ENCODE measurements at places on chromosomes 1 and 21.

GRCh38 chr1:245180496-245181157 is 25.8 kb downstream of the KIF26B start:
- no peak for DNase-seq

DNA sequence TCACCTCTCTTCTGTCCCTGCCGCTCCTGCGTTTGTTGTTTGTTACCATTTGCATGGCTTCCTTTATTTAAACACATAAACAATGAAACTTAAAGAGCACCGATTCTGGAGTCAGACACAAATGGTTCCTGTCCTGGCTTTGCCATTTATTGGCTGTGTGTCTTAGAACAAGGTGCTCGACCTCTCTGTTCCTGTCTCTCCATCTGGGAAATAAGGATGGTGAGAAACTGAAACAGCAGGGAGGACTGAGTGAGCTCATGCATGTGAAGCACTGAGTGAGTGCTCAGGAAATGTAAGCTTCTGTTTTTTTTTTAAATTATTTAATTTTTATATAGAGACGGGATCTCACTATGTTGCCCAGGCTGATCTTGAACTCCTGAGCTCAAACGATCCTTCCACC is 148.2 kb upstream of the WNT4 start:
- no peak for DNase-seq

DNA sequence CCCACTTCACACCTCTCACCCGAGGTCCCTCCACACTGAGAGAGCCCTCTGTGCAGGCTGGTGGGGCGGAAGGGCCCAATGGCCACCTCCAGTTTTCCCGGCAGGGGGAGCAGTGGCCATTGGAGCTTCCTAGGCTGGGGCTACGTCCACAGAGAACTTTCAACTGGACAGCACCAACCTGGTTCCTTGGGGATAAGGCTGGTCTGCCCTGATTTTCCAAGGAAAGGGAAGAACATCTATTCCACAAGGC is 20.3 kb upstream of the LAPTM5 start:
- no peak for DNase-seq

DNA sequence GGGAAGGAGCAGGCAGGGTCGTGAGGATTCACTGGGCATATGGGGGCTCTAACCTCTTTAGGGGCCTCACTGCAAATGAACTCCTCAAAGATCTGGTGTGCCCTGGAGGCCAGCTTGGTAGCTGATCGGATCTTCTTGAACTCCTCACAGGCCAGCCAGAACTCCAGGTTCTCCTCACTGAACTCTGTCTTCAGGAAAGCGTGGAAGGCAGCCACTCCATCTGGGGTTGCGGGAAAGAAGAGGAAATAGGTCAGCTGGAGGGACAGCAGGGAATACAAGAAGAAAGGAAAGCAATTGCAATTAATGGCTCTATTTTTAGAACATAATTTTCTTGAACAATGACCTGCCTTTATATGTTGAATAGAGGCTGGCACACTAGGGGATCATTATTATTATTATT is 2.3 kb downstream of the RGS16 start:
- no peak for DNase-seq

GRCh38 chr1:151324390-151324930 is 2.8 kb downstream of the PI4KB start:
- DNase-seq, result no peak

DNA sequence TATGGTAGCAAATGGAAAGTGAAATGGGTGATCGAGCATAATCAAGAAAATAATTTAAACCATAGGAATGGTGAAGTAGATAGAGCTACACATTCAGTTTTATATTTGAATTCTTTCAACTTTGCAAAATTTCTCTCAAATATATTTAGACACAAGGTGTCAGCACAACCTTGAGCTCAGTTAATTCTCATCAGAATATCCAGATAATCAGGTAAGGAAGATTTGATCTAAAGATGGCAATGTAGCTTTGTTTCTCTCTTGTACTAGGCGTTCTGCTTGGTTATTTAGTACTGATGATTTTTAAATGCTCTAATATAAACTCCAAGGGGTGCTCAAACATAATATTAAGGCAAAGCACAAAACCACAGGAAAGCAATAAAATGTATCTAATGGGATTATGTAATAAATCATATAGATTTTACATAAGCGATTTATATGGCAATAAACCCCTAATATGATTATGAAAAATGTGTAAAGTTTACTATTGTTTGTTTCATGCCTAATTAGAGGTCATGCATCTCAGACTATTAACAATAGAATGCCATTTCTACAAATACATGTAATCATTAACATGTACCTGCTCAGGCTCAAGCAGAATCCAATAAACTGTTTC is 32.4 kb upstream of the SERTAD4 start:
- DNase-seq, result no peak

- DNase-seq, result peak; percentile 19
Measured at GRCh38 chr1:62082456-62083363, 111.9 kb upstream of the L1TD1 start.
